ENCODE measurements at places on chromosomes 3 and 15.

DNA sequence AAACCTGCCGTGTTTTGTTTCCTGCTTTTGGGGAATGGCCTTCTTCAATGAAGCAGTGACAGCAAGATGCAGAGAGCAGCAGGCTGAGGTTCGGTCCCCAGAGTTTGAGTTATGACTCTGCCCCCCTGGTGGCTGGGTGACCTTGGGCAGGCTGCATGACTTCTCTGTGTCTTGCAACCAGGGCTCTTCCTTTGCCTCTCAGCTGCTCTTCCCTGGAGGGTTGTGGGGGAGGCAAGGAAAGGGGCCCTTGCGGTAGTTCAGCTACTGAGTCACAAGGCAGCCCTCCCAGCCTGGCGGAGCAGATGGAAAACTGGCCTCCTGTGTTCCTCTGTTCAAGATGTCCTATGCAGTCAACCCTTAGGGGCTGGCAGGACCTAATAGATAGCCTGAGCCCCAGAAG lies 17.1 kb downstream of the CTXND1 start:
- DNase-seq: peak; percentile 75

GRCh38 chr3:123759871-123760270 lies 124.3 kb downstream of the MYLK start:
- DNase-seq: peak; percentile 71

DNA sequence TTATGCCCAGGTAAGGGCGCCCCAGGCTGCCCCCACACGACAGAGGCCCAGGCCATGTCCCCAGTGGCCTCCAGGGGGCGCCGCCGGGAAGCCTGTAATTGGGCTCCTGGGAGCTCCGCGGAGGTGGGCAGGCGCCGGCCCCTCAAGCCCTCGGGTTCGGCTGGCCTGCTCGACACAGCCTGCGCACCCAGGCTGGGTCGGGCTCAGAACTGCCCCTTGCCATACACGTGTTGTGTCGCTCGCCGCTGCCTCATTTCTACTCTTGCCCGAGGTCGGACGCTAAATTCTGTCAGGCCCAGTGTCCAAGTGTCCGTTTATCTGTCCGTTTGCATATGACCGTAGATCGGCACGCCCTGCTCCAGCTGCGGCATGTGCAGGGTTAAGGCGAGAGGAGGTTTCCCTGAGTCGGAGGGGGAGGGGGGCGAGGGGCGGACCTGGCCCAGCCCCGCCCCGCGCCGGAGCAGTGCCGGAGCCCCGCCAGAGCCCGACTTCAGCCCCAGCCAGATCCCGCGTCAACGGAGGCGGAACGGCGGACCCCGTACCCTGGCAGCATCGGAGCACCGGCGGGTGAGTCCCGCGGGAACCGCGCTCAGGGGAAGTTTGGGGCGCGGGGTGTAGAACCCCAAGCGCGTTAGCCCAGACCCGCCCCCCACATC lies at the start of gene KLHDC8B:
TSS of gene KLHDC8B (plus strand) at position 480 of the 656 bp plus-strand sequence. CDS start 1,172 bp downstream, outside the sequence.
- peak; percentile 95 for DNase-seq

- peak; percentile 30 for DNase-seq
Measured at GRCh38 chr3:167972502-167972901, 123.2 kb downstream of the GOLIM4 start.

- DNase-seq: no peak
Measured at GRCh38 chr3:78255403-78255802, 1215.5 kb downstream of the ROBO2 start.

DNA sequence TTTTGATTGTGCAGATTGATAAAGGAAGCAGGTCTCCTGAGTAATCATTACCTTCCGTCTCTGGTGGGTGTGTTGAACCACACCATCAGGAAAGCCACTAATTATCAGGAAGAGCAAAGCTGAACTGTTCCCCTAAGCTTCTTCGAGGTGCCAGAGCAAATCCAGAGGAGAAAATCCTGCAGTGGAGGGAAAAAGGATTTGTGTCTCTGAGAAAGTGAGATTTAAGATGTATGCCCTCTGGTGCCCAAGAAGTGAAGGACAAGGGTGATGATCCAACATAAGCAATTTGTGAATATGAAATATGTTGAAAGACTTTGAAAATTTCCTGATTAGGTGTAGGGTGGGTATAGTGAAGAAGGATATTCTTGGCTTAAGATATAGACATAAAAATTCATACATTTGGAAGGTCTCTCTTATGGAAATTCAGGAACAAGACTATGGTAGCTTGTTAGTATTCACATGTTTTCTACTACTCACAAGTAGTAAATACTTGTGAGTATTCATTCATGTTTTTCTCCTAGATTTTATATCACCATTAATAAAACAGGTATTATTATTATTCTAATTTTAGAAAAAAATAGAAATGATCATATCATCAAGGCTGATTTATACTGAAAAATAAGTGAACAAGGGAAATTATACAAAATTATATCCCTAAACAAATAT lies 34.8 kb downstream of the COMMD2 start:
- peak; percentile 66 for DNase-seq

GRCh38 chr3:56754741-56755417 lies 46.9 kb downstream of the ARHGEF3 start:
- peak; percentile 63 for DNase-seq

DNA sequence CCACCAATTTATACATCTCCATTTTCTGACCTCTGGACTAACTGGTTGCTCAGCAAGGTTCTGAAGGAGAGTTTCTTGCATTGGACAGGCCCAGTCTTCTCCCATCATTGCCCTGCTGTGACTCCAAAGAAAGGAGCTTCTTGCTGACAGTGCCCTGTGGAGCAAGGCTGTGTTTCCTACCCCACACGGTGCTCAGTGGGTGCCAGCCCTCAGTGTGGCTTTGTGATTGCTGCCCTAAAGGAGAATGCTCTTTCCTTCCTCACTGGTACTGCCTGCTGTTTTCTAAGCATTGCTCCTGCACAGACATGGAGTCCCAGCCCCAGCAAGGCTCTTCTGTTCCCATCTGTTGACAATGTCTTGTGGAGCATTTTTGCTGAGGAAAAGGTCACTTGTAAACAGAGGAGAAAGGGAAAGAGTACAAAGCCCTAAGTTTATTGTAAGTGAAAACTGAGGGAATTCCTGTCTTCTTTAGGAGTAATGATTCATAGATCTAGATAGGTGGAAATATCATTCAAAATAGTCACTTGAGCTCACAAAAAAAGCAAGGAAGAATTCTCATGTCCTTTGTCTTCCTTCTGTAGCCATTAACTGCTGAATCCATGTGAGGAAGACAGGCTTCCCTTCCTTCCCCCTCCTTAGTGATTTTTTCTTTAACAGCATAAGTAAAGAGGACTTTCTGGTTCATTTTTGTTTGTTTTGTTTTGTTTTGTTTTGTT lies 62.9 kb downstream of the HMG20A start:
- no peak for DNase-seq

- DNase-seq: no peak
Measured at GRCh38 chr3:142866841-142867631, 21.8 kb downstream of the PCOLCE2 start.

DNA sequence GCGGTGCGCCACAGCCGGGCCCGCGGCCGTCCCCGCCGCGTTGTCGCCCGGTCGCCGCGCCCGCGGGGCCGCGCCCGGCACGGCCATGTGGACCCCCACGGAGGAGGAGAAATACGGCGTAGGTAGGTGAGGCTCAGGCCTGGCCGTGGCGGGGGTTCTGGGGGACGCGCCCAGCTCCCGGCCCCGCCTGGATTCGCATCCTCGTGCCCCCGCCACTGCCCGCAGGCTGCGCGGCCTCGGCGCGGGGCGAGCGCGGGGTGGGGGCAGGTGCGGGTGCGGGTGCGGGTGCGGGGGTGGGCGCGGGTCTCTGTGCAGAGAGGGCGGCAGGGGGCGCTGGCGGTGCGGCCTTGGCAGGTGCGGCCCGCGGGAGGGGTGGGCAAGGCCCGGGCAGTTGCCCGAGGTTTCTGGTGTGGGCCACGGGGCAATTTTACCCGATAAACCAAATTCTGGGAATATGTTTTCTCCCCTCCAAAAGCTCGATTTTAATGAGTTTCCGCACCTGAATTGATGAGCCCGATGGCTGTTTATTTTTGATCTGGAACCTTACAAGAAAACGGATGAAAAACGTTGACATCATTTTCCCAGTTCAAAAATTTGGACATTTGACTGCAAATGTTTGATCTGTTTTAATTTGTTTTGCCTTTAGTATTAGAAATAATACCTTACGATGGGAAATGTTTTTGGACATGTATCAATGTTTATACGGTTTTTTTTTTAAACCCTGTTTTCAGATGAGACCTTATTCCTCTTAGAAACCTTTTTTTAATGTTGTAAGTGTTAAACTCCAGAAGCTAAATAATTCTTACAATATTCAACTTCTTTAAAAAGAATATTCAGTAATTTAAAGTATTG lies 678 bp downstream of the DOCK3 start:
- peak; percentile 82 for DNase-seq

- no peak for DNase-seq
Measured at GRCh38 chr3:126488185-126488584, 12.5 kb upstream of the ZXDC start.

DNA sequence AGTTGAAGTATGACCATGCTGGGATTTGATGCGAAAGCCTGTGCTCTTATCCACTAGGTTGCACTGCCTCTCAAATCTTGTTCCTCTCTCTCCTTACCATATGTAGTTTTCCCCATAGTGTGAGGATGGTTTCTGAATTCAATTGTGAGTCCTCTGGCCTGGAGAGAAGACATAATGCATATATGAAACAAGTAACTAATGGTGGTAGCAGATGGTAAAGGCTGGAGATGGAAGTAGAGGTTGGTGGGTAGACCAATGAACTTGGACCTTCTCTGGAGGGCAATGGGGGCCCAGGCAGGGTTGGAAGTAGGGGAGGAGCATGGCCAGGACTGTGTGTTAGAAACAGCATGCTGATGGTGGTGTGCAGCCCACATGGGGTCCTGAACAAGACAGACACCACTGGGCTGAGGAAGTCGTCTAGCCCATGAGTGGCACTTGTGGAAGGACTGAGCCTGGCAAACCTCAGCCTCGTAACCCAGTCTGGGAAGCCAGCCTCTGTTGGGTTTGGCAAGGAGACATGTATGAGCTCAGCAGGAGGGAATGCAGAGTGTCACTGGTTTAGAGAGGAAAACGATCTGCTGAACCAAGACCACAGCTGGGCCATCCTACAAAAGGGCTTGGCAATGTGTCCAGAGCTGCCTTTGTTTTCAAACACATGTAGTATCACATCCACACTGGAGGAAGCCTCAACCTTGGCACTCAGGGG lies 18.5 kb upstream of the LMCD1 start:
- no peak for DNase-seq

GRCh38 chr3:104746056-104746455 lies 620.7 kb upstream of the ALCAM start:
- no peak for DNase-seq

DNA sequence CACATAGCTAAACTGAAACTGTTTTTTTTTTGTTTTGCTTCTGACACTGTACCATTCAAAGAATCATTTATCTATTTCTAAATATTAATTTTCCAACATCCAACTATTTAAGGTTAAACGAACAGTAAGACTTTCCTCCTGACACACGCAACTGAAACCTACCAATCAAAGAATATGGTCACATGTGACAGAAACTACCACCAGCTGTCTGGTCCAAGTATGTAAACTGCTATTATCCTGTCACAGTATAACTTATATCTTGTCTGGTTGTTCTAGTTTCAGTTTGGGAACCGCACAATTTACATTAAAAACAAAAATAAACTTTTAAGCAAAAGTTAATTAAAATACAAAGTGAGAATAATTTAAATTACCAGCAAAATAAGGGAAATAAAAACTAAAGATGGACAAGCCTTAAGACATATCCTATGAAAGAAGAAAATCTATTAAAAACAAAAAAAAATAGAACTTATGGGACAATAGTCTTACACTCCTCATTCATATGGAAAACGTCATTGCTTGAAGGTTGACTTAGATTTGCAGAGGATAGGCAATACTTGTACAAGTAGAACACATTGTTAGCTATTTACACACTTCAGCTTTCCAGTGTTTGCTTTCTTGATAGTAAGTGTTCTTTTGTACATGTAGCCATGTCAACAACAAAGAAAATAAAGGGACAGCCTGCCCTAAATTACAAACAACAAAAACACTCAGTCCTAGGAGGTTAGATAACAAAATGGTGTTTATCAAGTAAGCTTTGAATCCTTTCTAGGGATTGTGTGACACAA lies 26.8 kb upstream of the CHRM5 start:
- no peak for DNase-seq

DNA sequence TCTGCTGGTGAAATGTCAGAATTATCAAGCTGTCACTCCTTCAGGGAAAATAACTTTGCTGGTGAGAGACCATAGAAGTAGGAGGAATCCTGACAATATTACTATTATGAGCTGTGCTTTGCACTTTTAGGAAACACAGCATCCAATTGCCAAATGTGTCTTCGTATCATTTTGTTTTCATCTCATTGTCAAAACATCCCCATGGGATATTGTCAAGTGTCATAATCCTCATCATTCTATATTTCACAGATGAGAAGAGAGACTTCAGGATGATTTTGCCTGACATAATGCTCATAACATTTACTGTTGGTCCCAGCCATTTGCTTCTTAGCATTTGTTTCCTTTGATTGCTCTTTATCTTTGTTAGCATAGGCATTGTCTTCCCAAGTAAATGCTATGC lies 120.5 kb upstream of the NUDT16 start:
- DNase-seq: no peak

DNA sequence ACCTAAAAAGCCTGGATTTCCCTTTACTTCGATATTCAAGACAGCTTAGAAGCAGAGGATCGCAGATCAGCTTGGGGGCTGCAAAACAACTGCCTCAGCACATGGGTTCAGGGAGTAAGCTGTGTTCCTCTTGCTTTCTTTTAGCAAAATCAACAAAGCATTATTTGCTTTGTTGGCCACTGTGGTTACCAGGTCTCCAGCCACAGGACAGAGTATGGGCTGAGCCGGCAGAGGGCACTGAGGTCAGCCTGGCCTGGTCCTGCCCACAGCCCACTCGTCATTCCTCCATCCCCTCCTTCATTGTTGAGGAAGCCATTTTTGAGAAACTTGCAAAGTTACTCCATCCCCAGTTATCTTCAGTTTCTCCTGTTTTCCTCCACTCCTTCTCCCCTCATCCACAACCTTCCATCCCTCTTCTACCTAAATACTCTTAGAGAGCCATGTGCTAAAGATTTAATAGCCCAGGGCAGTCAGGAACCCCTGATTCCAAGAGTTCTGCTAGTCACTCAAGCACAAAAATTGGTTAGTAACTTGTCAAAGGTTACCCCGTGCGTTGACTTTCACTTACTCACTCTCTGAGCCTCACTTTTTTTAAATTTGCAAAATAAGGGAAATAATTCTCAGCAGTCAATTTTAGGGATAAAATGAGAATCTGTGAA lies 60.0 kb upstream of the HES1 start:
- DNase-seq: no peak

- DNase-seq: peak; percentile 26
Measured at GRCh38 chr3:139251529-139251928, 92.3 kb upstream of the MRPS22 start.

DNA sequence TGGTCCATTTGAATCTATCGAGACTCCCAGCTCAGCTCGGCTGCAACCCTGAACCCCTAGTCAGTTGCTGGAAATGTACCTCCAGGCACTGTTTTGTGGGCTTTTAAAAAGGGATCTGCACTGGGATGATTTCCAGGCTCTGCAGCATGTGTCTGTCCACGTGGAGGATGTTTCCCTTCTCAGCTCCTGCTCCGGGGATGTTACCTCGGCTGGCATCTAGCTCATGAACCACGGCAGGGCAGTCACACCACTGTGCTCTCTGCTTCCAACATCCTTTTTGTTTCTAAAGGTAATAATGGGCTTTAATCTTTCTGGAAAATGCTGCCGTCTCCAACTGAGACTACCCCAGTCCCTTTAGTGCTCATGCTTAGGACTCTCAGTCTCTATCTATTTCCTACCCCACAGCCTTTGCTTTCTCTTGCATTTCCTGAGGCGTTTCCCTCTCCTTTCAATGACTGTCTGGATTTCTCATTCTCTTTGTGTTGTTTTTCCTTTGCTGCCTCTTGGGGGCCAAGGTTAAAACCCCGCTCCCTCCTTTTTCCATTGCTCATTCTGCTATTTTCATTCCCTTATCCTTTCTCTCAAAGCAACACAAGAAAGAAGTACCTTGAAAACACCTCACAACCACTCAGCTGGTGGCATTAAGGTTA lies 42.9 kb upstream of the AKAP13 start:
- no peak for DNase-seq
